Tibial artery (tissue), 4 donors: ENCODE measurements at places on chromosomes 11 and 22.

GRCh38 chr11:73342633-73343032, 33.6 kb upstream of the RELT start:
- DNase-seq = no peak

- no peak for DNase-seq
Observed at GRCh38 chr22:29203488-29204454, 1.9 kb upstream of the EMID1 start.

- peak; percentile 34 for DNase-seq
Observed at GRCh38 chr22:44546686-44547310, 48.8 kb upstream of the RTL6 start.

- DNase-seq = no peak
Observed at GRCh38 chr11:67522844-67523555, at the start of gene CABP2. Gene CABP2 (minus strand): TSS chr11:67523446. CDS start chr11:67523326, 120 bp downstream.

GRCh38 chr11:17864478-17864941, 129.9 kb downstream of the KCNC1 start:
- no peak for DNase-seq

DNA sequence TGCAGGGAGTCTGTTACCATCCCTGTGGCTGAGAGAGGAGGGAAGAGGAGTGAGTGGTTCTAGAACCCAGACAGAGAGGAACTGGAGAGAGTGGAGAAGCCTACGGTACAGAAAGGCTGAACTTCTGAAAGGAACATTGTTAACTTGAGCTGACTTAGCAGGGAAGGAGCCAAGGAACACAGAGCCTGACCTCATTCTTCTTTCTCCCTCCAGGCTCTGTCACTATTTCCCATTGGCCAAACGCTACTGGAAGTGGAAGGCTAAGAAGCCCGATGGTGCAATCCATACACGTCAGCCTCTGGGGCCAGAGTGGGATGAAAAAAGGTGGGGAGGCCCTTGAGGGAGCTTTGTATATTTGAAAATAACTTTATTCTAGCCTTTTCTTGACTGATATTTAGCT, 16.5 kb upstream of the WT1 start:
- DNase-seq = no peak

- no peak for DNase-seq
Observed at GRCh38 chr22:45450921-45451651, 37.6 kb downstream of the RIBC2 start.

GRCh38 chr22:35496768-35497312, 43.8 kb upstream of the RASD2 start:
- no peak for DNase-seq

DNA sequence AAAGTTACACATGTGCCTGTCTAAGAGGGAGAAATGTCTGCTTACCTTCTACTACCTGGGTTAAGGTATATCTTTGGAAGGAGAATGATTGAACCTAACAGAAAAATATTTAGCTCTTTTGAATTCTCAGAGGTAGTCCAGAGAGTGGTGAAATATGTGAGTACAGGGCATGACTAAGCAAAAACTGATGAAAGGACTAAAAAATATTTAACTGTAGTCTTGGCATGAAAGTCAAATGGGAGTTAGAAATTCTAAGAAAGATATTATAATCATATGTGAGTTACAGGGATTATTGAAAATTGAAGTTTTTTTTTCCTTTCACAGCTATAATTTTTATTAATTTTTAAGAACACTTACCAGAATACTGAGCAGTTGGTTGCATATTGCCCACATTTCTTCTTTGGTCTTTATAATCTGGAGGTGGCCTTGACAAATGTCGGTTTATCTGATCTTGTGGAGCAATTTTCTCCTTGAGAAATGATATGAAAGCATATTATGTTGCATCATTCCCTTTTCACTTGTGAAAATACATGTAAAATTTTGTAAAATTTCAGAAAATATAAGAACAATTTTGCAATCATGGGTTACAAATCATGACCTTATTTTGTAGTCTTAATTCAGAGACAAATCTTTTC, 61.4 kb upstream of the MTMR2 start:
- DNase-seq = no peak

GRCh38 chr11:16032974-16033373, 323.4 kb downstream of the SOX6 start:
- DNase-seq = no peak

DNA sequence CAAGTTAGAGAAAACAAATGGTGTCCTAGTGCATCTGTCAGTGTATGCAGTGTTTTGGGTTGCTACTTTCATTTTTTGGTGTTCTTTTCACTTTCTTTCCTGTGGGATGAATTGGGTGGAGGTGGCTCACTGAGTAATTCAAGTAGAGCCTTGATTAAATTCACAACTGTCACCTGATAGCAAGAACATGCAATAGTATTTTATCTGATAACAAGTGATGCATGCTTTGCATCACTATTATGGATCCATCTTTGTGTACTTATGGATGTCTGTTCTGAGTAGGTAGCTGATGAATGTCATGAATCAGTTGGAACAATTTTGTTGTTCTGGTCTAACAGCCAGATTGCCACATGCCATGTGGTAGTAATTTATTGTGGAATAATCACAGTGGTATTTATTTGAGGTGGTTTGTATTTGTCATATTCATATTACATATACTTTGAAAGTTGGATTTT, 87.5 kb downstream of the DDX10 start:
- no peak for DNase-seq

DNA sequence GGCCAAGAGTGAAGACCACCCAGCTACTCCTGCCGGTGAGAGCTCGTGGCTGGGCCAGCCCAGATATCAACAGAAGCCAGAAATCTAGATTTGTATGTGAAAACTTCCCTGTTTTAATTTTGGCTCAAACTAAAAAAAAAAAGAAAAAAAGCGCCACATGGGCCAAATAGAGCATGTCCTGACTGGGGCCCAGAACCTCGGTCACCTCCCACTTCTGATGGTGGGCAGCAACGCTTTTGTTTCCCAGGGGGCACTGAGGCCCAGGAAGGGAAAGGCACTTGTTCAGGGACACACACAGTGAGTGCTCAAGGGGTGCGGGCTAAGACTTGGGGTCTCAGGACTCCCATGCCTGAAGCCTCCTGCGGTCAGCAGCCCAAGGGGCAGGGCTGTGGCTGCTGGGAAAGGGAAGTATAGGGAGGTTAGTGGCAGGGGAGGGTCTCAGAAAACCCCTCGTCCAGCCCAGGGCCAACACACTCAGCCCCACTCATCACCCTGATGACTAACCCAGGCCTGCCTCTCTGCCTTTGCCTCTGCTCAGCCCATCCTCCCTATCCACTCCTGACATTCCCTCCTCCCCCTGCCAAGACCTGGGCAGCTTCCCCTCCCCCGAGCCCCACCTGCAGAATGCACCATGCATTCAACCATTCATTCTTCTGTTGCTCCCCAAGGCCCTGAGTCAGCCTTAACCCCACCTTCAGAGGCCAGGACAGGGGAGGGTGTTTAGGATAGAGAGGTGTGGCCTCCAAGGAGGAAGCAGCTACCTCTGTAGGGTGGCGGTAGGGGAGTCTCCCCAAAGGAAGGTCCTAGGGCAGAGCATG, 30.0 kb upstream of the TCF20 start:
- no peak for DNase-seq

GRCh38 chr11:115168686-115169085, 335.5 kb downstream of the CADM1 start:
- no peak for DNase-seq

DNA sequence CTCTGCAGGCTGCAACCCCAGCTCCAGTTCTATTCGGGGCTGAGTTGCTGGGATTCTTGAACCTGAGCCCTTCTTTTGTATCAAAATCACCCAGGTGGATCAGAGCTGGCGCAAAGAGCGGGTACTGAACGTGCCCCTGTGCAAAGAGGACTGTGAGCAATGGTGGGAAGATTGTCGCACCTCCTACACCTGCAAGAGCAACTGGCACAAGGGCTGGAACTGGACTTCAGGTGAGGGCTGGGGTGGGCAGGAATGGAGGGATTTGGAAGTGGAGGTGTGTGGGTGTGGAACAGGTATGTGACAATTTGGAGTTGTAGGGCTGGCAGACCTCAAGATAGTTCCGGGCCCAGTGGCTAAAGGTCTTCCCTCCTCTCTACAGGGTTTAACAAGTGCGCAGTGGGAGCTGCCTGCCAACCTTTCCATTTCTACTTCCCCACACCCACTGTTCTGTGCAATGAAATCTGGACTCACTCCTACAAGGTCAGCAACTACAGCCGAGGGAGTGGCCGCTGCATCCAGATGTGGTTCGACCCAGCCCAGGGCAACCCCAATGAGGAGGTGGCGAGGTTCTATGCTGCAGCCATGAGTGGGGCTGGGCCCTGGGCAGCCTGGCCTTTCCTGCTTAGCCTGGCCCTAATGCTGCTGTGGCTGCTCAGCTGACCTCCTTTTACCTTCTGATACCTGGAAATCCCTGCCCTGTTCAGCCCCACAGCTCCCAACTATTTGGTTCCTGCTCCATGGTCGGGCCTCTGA, 3.8 kb downstream of the FOLR1 start:
- DNase-seq = peak; percentile 50

DNA sequence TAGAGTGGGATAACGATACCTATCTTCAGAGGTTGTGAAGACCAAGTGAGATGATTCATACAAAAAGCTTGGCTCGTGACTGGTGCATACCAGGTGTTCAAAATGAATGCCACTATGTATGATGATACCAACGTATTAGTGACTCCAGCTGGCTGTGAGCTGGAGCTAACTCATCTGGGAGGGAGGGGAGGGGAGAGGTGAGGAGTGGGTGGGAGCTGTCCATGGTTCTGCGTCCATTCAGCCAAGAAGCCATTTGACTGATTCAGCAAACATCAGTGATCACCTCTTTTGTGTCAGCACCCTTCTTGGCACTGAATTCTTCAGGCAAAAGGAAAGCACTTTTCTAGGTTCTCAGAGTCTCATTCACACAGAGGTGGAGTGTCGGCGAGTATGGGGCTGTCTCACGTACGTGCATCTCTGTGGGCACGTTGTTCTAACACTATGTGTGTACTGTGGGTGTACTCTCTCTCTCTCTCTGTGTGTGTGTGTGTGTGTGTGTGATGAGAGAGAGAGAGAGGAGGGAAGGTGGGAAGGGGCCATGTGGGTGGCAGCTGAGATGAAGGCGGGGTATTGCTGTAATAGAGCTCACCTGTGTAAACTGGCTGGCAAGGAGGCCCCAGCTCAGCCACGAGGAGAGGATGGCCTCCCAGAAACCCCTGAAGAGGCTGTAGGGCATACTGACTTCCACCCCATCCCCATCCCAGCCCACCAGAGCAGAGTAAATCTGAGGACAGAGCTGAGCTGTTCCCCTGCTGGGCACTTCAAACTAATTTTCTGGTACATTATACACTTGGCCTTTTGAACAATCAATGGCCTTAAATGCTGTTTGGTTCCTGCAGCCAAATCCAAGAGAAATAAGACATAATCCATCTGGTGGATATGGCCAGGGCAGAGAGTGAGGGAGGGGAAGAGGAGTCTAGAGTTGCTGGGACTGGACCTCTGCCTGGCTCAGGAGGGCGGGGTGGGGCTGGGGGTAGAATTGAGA, 96.1 kb upstream of the THY1 start:
- DNase-seq = no peak

DNA sequence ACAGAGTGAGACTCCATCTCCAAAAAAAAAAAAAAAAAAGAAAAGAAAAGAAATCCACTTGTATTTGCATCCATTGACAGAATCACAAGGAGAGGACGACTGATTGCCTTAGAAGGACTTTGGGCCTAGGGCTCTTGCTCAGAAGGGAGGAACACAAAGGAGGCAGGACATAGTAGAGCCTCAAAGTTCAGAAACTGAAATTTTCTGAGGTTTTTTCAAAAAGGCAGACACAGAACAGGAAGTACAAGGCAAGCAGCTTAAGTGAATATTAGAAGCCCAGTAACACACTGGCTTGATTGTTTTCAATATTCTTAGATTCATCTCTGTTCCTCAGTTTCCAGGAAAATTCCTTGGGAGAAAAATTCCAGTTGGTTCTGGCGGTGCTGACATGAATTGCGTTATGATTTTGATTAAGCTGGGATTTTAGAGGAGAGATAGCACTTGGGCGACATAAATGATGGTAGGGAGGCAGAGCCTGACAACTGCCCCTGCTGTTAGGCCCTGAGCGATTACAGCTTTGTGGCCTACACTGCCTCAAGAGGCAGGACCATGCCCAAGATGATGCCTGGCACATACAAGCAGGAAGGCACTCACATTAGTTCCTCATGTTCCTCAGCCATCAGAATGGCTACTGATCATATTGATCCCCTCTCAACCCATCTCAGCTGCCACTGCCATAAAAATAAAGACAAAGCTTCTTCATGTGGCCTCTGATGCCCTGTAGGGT, 15.3 kb downstream of the CLPB start:
- DNase-seq = no peak

- DNase-seq = no peak
Observed at GRCh38 chr11:45035413-45035812, 84.7 kb upstream of the TP53I11 start.

DNA sequence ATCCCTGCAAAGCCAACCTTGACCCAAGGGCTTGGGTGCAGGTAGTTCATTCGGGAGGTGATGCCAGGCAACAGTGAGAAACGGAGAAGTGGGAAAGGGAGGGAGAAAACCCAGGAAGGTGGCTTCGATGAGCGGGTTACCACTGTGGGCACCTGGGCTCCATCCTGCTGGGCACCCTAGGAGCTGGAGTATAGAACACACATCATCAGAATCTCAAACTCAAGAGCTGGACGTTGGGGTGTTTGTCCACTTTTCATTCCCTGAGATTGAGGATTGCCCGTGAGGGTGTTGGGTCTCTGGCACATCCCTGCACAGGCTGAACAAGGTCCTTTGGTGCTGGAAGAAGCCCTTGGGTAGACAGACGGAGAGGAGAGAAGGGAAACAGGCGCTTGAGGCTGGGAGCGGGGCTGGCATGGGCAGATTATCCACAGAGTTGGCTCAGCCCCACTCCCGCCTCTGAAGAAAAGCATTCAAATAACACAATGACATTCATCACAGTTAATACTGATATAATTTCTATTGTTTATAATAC, 70.4 kb downstream of the LRRC32 start:
- no peak for DNase-seq

- no peak for DNase-seq
Observed at GRCh38 chr11:126268361-126268707, 361 bp downstream of the SRPRA start.

- DNase-seq = no peak
Observed at GRCh38 chr11:100778166-100778785, 91.2 kb downstream of the ARHGAP42 start.

DNA sequence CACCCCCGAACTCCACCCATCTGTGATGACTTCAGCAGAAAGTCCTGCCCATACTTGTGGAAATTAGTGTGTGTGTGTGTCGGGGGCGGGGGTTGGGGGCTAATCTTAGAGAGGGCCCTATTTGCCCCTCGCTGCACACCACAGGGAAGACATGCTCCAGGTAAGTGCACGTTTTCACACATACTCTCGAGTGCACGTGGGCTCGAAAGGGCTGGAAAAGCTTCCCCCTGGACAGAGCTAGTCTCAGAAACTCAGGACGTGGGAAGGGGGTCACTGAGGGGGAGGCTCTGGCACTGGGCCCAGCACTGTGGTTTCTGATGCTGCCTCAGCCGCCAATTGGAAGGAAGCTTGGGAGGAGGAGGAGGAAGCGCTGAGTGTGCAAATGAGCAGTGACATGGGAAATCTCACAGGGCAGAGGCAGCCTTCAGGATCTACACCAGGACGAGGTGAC, 40.7 kb upstream of the CD82 start:
- no peak for DNase-seq

- DNase-seq = peak; percentile 53
Observed at GRCh38 chr11:110069158-110069737, 23.9 kb upstream of the ZC3H12C start.
